Caki2 (cell line): ENCODE measurements at places on chromosomes 7 and 10. TPM values are rescaled to one million over a fixed set of nuclear protein-coding genes. Genes with fewer than 3 reads are reported as not detected.

DNA sequence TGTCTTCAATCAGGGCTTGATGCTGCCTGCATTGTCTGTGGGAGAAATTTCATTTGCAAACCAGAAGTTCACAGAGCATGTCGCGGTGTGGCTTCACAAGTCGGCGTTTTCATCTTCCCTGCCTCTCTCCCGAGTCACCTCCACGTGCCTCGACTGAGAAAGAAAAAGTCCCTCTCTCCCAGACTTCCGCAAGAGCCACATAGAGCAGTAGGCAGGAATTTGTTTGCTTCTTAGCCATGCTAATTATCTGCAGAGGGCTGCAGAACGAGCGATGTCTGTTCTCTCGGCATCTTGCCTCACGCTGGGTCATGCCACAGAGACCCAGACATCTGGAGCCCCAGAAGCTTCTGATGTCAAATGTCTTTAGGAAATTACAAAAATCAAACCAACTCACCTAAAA, 272.2 kb downstream of the TCF7L2 start:
- DNase-seq: no peak

GRCh38 chr7:26645121-26645520, 219.3 kb downstream of the SKAP2 start:
- no peak for DNase-seq

GRCh38 chr7:128299109-128299607, 44.5 kb downstream of the RBM28 start:
- no peak for DNase-seq

DNA sequence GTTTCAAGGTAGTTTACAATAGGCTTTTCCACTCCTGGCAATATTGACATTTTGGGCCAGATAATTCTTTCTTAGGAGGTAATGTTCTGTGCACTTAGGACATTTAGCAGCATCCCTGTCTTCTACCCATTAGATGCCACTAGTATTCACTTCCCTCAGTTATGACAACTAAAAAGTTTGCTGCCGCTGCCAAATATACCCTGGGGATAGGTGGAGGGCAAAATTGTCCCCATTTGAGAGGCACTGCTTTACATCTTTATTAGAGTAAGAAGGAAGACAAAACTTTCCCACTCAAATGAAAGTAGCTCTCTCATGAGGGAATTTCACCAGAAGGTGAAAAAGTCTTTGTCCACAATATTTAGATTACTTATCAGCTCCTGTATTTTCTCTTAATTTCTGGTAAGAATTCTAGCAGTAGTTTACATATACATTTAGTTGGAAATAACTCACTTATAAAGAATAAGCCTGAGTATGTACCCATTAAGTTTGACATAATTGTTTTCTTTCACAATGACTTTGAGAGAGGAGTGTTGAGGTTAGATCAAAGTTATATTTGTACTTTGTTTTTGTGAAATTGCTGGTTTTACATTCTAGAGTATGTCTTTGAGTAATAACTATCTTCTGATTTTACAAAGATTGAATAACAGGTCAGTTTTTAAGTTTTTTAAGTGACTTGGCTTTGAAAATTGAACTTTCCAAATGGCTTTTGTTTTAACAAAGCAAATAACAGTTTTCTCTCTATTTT, 46.0 kb downstream of the HELLS start:
- no peak for DNase-seq

- peak; percentile 5 for DNase-seq
Observed at GRCh38 chr7:37853468-37853867, 5.1 kb downstream of the NME8 start.

DNA sequence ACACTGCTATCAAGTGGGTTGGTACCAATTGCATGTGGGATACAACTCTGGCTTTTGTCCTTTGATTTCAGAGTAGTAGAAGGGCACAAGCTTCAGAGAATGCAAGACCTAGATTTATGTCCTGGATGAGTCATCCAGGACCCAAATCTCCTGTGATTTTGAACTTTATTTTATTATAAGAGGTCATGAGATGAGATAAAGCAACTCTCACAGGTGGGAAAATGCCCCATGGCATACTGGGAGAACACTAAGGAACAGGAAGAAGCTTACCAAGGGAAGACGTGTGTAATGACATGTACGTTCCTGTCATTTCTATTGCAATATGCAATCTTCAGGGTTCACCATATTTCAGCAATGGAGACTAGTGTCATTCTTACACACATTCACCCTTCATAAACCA, 966 bp downstream of the MALRD1 start:
- no peak for DNase-seq

DNA sequence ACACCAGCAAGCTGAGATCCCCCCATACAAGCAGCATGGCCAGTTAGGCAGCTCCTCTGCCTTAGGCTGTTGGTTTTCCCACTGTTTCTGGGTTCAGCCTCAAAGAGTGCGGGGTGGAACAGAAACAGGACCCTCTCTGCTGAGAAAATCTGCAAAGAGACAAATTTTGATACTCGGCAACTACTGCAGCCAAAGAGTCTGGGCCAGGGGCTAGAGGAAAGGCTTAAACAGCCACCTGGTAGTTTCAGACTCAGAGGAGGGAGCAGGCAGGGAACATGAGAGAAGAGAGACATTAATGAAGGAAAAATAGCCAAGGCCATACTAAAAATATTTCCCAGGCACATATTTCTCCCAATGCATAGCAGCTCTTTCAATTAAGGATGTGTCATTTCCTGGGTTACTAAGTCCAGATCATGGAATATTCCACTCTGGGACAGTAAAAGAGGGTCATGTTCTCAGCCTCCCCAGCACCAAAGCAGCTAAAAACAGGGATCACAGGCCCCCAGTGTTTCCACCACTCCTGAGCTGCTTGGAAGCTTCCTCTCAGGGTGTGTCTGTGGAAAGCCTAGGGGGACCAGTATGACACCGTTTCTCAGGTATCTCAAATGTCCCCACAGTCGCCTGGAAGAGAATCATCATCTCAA, 29.8 kb downstream of the PDLIM1 start:
- no peak for DNase-seq

SPDYE9 gene
- total RNA-seq: not detected in 2 replicates
